ENCODE measurements at places on chromosomes 1 and 21.
A peak's percentile ranks its signal among the peaks of the same experiment; 100 is the strongest.

DNA sequence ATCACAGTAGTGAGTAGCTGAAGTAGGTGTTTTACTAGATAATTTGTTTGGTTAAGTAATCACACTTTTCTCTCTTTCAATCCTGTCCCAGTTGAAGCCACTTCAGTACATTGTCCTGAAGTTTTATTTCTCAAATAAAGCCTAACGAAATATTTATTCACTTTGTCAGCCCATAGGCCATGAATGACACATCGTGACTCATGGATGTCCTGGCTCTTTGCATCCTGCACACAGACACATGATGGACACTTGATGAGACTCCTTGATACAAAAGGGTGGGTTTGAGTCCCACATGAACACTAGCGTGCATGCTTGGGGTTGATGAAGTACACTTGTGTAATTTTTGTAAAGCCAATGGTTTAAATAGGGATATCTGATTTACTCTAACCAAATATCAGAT, 22.7 kb upstream of the LAMC2 start:
- DNase-seq, result no peak

DNA sequence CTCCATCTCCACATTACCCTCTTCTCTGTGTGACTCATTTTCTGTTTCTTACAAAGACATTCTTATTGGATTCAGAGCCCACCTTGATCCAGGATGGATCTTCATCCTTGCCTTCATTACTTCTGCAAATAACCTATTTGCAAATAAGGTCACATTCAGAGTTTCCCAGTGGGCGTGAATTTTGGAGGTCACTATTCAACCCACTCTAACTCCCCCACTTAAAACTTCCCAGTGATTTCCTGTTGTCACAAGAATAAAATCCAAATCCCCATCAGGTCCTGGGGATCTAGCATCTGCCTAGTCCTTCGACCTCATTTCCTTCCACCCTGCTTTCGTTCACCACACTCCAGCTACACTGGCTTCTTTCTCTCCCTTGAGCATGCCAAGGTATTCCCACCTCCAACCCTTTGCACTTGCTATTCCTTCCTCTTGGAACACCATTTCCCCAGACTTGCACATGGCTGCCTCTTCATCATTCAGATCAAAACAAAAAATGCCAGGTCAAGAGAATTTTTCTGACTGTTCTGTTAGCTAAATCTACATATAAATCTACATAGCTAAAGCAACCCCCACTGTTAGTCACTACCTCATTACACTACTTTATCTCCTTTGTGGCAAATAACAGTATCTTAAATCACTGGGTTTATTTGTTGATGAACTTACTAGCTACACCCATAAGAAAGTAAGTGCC, 187.2 kb downstream of the TOMM20 start:
- no peak for DNase-seq

- DNase-seq, result no peak
These were observed 36.7 kb upstream of the APOBEC4 start for GRCh38 chr1:183689762-183690204.

DNA sequence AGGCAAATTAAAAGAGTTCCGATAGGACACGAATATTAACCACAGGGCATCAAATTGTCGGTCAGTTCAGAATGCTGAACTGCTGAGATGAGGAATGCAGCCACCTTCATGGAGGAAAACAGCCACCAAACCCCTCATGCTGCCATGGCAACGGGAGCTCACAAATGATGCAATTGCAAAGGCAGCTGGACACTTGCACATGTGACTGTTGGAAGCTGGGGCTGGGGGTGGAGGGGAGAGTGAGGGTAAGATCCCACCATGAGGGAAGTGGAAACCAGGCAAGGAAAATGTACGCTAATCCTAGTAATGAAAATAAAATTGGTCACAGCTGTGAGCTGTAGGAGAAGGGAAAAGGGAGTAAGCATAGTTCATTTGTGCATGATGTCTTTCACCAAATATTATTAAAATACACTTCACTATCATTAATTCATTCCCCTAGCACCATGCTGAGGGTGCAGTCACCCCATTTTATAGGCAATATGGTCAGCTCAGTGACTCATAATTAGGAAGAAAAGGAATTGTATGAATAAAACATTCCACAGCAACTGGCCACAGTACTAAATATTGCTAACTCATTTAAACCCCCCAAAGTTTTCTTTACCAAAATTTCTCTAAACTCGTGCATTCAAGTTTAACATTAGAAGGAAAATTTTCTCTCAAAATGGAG, 15.3 kb downstream of the BECN2 start:
- DNase-seq, result no peak

- no peak for DNase-seq
These were observed 7.7 kb upstream of the GNG4 start for GRCh38 chr1:235657269-235657668.

DNA sequence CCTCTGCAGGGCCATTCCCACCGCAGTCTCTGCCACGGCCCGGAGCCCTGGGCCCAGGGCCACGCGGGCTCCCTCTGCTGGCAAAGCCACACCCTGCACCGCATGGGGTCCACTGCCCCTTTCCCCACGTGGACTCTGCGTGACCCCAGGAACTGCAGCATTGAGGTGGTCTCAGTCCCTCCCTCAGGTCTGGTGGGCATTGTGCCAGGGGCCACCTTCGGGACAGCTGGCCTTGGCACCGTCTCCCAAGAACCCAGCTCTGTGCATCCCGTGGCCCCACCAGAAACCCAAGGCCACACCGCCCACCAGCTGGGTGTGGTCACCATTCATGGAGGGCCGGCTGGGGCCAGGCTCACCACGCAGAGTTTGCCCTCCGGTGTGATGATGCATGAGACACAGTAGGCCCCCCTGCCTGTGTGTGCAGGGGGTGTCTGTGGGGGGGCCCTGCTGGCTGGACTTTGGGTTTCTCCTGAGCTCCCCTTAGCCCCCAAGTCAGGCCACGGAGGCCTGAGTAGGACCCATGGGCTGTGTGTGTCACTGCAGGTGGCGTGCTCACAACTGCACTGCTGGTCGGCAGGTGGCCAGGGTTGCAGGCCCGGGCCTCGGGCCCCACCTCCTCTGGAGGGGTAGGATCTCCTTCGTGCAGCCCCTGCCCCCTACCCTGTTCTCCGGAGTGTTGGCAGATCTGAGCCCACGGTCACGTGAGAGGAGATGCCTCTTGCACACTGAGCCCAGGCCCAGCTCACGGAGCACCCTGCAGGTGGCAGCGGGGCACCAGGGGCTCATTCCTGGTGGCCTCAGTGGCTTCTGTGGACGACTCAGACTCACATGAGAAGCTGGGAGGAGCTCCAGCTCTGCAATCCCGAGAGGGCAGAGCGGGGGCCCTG, 5.8 kb downstream of the VWA1 start:
- DNase-seq, result peak; percentile 86

DNA sequence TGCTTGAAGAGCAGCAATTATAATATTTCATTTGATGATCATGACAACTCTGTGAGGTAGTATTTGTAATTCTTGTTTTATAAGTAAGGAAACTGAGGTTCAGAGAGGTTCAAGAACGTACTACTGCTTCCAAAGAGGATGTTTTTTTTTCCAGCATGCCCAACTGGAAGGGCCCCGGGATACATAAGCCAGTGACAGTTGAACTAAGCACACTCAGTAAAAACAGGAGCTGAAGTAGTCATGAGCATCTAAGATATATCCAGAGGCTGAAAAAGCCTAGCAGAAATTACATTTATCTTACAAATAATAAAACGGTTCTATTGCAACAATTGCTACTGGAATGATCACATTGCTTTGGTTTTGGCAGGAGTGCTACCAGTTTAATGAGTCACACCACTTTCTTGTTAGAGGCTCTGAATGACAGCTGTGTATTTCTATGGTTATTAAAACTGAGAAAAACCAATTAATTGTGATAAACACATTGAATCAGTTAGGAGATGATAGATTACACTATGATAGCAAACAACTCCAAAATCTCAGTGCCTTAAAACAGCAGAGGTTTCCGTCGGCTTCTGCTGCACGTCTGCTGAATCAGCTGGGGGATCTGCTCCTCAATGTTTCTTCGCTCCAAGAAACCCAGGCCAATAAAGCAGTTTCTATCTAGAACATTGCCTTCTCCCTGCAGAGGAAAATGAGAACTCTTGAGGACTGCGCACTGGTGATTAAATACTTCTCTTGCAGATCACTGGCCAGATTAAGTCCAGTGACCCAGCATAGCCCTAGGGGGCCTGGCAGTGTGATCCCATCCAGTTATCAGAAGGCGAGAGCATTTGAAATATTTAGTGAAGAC, 522.7 kb downstream of the PLPP3 start:
- DNase-seq, result no peak

GRCh38 chr1:12661606-12662219, 17.8 kb downstream of the AADACL4 start:
- DNase-seq, result no peak

GRCh38 chr1:195766709-195767108, 841.5 kb downstream of the KCNT2 start:
- no peak for DNase-seq

GRCh38 chr1:171226747-171227370, 21.4 kb upstream of the FMO1 start:
- DNase-seq, result no peak

DNA sequence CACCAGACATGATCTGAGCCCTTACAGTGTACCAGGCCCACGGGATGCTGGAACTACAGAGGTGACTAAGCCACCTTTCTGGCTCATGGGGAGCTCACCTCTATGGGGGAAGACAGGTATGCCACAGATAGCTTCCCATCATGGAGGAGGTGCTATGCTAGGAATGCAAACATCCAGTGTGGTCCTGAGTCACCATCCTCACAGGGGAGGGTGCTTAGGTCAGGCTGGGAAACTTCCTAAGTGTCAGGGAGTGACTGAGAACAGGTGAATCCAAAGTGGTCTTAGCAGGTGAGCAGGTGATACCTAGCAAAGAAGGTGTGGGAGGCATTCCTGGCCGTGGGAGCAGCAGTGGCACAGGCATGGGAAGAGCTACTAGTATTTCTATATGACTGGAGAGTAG, 8.6 kb upstream of the RASSF5 start:
- DNase-seq, result no peak

DNA sequence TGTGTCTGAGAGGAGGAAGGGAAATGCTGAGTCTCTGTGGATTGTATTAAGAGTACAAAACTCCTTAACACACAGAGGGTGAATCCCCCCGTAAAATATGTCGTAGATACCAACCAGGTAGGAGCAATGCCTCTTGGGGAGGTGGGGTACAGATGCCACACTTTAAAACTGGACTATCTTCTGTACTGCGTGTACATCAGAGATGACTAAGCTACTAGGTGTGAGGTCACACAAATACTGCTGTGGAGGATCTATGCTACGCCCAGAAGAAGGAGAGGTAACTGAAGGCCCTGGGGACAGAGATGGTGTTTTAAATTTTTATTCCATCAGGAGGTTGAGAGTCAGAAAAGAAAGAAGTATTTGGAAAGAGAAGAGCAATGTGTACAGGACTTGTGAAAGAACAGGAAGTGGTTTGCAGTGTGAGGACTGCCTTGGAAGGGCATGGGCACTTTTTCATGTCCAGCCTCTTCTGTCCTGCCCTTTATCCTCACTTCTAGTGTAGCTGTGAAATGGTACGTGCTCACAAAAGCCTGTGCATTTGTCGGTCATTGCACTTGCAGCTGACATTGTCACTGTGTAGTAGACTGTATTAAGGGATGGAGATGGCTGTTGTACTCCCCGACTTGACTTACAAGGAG, 287.8 kb upstream of the CHRM3 start:
- DNase-seq, result no peak

DNA sequence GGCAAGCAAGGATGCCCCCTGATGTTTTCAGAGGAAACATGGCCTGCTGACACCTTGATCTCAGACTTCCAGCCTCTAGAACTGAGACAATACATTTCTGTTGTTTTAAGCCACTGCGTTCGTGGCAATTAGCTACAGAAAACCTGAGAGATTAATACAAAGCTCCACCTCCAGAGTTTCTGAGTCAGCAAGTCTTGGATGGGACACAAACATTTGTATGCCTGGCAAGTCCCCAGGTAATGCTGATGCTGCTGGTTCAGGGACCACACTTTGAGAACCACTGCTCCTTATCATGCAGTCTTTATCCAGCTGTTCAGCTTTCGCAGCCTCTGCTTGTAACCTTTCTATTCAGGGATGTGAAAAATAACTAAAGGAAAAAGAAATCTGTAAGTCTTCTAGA, 565.7 kb upstream of the PLXNA2 start:
- DNase-seq, result no peak

GRCh38 chr1:16249596-16250241, 12.7 kb upstream of the CPLANE2 start:
- DNase-seq, result no peak

GRCh38 chr1:193592317-193592716, 405.9 kb upstream of the B3GALT2 start:
- no peak for DNase-seq
